ENCODE measurements at places on chromosomes 1 and 21. TPM values are rescaled to one million over a fixed set of nuclear protein-coding genes. Genes with fewer than 3 reads are reported as not detected.

The TBX15 gene
- polyA plus RNA-seq = 0.14 TPM

The COL24A1 gene
- polyA plus RNA-seq = 2.2 TPM

The ABCA4 gene
- polyA plus RNA-seq = 9.0 TPM

- DNase-seq = no peak
Observed at GRCh38 chr1:2380816-2381591, 10.3 kb downstream of the MORN1 start.

DNA sequence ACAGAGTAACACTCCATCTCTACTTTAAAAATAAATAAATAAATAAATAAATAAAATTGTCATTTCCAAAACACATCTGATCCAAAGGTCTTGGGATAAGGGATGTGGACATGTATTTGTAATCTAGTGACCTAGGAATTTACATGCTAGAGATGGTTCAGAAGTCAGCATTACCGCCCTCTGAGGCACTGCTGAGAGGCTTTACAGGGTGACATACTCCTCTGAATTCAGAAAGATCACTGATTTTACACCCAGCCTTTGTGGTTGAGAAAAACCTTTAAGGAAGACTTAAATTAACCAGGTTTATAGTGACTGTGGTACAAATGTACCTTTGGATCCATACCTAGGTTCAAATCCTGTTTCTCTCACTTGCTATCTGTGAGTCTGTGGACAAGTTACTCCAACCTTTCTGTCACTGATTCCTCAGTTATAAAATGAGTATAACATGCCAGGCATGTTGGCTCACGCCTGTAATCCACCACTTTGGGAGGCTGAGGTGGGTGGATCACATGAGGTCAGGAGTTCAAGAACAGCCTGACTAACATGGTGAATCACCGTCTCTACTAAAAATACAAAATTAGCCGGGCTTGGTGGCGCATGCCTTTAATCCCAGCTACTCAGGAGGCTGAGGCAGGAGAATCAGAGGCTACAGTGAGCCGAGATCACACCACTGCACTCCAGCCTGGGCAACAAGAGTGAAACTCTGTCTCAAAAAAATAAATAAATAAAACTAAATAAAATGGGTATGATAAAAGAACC lies 20.1 kb downstream of the OSBPL9 start:
- DNase-seq = no peak

DNA sequence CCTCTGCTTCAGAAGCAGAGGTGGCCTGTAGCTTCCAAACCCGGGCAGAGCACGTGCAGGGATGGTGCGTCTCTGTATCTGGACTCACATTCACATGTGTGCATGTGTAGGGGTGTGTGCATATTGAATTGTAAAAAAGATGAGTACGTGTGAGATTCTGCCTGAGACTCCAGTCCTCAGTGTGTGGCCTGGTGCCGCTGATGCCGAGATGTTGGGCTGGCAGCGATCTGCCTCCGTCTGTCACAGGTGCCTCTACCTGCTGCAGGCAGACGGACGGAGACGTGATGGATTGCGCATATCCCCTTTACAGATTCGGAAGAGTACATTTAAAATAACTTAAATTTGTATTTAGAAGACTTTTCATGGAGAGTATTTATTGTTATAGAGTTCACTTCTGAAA lies 53.6 kb downstream of the ADARB1 start:
- no peak for DNase-seq

DNA sequence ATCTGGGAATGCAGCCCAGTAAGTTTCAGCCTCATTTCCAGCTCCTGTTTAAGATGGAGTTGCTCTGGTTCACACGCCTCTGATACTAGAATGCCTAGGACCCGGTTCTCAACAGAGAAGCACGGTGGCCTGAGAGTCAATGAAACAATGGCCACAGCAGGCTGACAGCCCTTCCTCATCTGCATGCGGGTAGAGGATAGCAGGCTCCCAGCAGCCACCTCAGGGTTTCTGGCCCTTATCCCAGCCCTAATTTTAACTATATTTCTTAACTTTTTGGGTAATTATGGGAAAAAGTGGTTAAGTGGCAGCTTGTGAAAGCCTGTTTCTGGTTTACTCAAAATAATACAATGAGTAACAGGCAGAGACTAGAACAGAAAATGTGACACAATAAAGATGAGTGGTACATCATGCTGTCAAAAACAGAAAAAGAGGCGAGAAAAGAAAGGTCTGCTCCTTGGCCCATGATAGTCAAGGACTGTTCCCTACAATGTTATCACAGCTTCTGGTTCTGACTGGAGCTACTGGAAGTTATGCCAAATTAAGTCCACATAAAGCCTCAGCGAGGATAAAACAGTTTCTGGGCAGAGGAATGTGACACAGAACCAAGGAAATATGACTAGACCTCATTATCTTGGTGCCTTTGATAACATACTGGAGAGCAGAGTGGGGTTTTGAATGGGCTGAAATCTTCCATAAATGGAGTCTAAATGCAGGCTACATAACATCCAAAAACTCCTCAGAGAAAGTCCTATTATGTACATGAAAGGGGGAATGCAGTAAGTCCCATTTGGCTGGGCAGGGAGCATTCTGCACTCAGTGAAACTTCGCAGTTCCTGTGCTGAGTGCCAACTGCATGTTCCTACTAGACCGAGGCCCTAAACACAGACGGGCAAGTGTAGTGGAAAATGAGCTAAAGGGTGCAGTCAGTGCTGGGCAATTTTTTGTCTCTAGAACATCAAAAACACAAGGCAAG lies 92.1 kb downstream of the NIBAN1 start:
- DNase-seq = no peak

DNA sequence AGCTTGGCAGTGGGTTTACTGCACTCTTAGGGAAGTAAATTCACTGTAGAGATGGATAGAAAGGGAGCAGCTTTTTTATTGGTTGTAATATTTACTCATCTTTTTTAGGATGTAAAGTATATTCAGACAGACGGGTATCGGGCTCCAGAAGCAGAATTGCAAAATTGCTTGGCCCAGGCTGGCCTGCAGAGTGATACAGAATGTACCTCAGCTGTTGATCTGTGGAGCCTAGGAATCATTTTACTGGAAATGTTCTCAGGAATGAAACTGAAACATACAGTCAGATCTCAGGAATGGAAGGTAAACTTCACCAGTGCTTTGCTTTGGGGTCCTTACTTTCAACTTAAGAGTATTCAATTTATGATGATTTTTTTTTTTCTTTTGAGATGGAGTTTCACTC lies 3.2 kb downstream of the UHMK1 start:
- no peak for DNase-seq

DNA sequence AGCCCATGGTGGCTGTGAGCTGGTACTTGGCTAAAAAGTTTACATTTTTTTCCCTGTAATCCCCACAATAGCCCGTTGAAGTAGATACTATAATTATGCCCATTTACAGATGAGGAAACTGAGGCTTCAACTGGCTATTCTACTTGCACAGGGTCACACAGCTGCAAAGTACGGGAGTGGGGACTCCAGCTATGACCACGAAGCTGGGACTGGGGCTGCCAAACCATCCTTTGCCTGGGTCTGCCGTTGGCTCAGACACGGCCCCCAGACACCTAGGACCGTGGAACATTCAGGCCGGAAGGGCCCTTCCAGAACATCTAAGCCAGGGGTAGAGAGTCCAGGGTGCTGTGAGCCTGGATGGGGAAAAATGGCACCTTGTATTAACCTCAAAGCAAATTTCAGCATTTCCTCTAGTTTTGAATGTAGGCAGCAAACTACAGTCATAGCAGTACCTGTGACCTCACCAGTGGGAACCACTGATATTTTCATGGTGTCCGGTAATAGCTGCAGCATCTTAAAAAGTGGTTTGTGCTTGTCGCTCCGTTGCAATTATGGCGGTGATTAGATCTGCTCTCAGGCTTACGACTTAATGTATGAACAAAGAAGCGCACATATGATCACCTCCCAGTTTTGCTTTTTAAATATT lies 4.3 kb downstream of the TP73 start:
- DNase-seq = no peak

- no peak for DNase-seq
Observed at GRCh38 chr1:177228693-177229065, 57.9 kb downstream of the BRINP2 start.

DNA sequence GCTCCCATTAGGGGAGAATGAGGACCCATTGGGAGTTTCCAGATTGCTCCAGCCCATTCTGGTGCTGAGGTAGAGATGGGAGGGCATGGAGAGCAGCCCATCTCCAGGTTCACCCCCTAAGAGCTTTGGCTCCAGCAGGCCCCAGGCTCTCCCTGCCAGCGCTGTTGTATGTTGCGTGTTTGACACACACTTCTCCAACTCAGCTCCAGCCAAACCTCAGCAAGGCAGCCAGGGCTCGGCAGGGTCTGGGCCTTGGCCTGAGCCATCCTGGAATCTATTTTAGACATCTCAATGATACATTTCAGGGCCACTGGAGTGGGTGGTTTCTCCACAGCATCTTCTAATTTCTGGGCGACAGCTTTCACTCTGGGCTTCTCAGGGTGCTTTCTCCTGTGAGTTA lies 117.0 kb downstream of the NAV1 start:
- no peak for DNase-seq

GRCh38 chr1:21022279-21023040 lies 154.2 kb downstream of the EIF4G3 start:
- DNase-seq = peak; percentile 26
